ENCODE measurements at places on chromosomes 4 and X.

DNA sequence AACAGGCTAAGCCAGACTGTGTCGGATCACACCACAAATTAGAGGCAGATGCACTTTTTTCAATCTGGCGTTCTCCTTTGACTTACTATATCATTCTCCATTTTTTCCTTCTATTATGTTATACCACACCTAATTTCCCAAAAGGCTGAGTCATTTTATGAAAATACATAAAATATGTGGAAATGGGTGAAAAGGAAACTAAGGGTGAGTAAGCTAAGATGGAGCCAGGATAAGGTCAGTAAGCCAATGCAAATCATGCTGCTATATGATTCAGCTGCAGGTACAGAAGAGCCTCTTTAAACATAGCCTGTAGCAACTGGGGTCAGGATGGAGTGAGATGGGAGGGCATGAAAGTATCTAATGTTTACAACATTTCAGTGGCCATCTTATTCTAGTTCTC lies 94.0 kb upstream of the TEX13A start:
- DNase-seq: no peak

GRCh38 chr4:33187035-33187434 lies 2466.9 kb downstream of the PCDH7 start:
- no peak for DNase-seq

GRCh38 chr4:24969486-24969885 lies 56.6 kb upstream of the CCDC149 start:
- no peak for DNase-seq

- DNase-seq: no peak
These were observed 125.0 kb downstream of the TEX13C start for GRCh38 chrX:125444659-125445058.

- no peak for DNase-seq
These were observed 9.3 kb upstream of the ARL9 start for GRCh38 chr4:56496241-56496640.

- DNase-seq: no peak
These were observed 80.0 kb downstream of the UGT2B28 start for GRCh38 chr4:69360271-69360670.

- no peak for DNase-seq
These were observed 12.9 kb downstream of the PPP2R3B start for GRCh38 chrX:373641-374471.

DNA sequence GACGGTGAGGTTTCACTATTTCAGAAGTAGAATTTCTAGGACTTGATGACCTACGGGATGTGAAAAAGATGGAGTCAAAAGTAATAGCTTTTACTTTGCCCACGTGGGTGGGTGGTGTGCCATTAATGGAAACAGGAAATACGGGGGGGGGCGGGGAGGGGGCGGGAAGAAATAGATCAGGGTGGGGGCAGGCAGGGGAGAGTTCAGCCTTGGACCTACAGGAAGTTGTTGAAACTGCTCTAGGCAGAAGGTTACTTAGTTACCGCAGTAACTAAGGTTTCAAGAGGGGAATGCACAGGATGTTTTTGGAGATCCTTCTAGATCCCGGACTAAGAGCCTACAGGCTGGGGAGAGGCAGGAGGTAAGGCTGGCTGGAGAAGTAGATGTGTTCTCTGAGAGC lies 3.6 kb upstream of the FHL1 start:
- no peak for DNase-seq

Data from immature natural killer cell (primary cell).